ENCODE measurements at places on chromosomes 3 and 15.

DNA sequence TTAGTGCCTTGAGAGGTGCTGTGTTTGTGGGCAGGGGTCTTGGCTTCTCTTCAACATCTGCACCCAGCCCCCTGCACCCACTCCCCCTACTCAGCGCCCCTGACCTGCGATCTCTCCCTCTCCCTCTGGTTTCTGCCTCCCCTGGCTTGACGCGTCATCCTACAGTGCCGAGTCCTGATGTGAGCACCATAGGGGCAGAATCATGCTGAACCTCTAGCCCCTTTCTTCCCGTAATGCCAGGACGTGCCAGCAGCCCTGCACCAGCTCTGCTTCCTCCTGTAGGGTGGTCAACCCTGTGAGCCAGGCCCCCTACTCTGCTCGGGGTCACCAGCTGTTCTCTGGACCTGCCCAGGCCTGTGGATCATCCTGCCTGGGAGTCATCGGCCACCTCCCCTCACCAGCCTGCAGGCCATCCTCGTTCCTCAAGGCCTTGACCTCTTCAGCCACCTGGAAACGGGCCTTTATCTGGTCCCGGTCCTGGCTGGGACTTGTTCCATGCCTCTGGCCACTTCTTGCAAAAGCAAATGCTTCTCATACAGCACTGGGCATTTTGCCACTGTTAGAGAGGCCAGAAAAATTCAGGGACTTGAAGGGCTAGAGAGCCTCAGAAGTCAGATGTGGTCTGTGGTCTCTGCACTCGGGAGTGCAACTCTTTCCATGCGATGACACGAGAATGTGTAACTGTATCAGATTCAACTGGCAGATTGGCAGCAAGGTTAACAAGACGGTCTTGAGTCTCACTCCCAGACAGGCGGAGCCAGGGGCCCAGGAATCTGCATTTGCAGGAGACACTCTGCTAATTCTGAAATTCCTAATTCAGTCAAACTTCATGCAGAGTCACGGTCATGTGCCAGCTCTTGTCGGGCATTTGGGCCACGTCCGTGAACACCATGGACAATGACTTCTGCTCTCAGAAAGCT, 16.7 kb upstream of the KLF15 start:
- no peak for DNase-seq

DNA sequence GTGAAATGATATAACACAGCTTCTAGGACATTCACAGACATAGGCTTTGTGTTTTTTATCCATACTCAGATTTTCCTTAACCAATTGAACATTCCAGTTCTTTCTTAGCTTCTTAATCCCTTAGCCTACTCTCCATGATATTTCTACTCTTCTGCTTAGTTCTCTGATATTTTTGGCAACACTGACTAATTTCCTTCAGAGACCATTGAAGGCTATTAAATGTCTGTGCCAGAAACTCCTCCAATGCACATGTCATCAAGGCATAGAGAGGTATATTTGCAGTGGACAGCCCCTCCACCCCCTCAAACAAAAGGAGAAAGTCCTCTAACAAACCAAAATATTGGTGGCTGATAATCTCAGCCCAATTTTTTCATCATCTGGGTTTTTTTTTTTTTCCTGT, 105.9 kb upstream of the TSC22D2 start:
- no peak for DNase-seq

DNA sequence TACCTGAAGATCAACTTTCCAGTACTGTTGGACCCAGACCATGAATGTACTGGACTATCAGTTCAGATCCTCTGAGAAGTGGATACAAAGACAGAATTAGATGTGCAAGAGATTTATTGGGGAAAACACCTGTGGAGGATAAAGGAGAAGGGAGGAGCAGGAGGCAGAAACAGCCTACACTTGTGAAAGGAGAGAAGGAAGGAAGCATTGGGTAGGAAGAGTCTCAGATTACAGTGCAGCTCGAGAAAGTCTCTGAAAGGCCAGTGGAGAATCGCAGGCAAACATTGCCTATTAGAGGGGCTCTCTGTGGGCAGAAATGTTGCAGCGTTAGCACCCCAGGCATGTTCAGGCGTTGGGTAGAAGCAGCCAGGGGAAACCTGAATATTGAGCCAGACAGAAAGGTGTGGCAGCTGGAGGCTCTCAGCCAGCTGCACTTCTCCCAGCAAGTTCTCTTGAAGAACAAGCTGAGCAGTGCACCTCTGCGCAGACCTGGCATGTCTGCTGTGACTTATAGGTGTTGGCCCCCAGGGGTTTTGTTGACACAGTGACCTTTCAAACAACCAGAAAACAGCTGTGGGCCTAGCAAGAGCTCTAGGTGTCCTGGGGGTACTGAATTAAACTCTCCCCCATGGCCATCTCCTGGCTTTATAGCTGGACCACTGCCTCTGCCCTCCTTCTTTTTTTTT, 7.0 kb downstream of the CHST14 start:
- no peak for DNase-seq

DNA sequence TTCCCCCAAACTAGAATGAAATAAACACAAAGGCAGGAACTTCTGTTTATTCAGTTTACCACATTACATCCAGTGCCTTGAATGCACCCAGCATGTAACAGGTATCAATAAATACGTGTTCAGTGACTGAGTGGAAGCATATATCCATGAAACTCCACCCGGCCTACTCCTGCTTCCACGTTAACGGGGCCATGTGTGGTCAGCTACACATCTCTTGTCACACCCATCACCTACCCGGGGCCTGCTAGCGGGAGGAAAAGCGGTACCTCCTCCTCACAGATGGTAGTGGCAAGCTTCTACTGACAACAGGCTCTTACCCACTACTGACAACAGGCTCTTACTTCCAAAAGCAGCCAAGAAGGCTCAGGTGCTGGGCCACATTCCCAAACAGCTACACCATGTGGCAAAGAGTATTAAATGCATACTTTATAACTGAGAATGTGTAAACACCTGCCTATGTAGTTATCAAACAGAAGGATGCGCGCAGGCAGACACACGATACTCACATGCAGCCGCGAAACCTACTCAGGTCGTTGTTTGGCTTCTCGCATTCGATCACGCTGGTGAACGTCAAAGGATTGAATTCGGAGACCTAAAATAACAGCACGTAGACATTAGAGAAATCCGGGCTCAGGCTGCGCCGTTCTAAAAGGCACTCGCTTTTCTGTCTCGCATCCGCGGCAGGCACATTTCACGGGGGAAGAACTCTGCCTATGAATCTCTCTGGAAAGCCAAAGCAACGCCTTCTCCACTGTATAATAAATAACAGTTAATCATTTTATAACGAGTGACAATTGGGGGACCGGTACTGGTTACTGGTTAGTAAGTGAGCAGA, 127.4 kb downstream of the ATP10A start:
- no peak for DNase-seq

- DNase-seq, result no peak
Measured at GRCh38 chr15:65132878-65133547, 595 bp downstream of the PDCD7 start.

DNA sequence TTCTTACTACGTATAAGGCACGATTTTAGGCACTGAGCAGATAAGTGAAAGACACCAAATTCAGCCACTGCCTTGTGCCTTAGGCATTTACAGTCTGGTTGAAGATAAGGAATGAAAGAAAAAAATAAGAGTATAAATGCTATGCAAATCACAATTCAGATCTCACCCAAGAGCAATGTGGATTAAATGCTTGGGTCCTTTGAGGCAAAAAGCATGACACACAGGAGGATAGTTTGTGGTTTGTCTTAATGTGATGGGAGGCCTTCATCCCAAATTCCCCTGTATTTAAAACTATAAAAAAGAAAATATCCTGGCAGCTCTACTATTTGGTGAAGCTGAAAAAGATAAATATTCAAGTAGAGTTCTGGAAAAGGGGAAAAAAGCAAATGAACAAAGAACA, 79.8 kb downstream of the TGFBR2 start:
- no peak for DNase-seq

- DNase-seq, result no peak
Measured at GRCh38 chr3:132539681-132540080, 57.4 kb upstream of the ACKR4 start.

DNA sequence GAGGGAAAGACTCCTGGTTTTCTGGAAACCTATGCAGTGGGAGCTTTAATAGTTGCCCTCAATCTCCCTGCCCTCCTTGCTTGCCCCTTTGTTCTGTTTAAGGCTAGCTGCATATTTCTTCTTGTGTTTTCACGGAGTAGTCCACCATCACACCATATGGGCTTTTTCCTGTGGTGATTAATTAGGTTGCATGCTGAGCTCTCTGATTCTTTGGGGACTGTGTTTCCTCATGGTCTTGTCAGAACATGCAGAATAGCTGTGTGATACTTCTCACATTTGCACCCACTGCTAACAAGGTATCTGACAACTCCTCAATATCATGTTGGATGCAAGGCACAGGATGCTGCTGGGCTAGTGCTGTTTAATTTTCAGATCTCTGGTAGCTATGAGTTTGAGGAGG, 139.6 kb downstream of the PTPRG start:
- no peak for DNase-seq

GRCh38 chr3:98376631-98377030, 13.8 kb upstream of the OR5K3 start:
- no peak for DNase-seq

DNA sequence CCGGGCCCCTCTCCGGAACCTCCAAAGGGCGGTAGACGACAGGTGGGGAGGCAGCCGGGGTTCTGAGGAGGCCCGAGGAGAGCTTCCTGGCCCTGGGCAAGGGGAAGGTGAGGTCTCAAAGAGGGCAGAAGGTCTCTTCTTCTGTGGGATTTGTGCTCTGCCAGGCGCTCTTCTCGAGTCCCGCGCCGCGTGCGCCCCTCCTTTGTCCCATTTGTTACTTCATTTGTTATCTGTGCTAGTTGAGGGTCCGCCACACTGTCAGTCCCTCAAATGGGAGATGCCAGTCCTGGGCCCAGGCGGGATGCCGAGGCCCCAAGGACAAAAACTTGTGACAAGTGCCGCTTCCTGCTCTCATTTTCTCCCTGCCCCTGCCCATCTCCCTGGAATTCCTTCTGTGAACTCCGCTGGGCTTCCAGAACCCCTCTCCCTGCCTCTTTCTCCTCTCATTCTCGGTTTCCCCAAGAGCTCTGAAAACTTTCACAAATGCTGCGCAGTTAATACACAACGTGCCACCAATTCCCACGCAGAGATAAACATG, 1.5 kb downstream of the ST8SIA2 start:
- DNase-seq, result no peak

DNA sequence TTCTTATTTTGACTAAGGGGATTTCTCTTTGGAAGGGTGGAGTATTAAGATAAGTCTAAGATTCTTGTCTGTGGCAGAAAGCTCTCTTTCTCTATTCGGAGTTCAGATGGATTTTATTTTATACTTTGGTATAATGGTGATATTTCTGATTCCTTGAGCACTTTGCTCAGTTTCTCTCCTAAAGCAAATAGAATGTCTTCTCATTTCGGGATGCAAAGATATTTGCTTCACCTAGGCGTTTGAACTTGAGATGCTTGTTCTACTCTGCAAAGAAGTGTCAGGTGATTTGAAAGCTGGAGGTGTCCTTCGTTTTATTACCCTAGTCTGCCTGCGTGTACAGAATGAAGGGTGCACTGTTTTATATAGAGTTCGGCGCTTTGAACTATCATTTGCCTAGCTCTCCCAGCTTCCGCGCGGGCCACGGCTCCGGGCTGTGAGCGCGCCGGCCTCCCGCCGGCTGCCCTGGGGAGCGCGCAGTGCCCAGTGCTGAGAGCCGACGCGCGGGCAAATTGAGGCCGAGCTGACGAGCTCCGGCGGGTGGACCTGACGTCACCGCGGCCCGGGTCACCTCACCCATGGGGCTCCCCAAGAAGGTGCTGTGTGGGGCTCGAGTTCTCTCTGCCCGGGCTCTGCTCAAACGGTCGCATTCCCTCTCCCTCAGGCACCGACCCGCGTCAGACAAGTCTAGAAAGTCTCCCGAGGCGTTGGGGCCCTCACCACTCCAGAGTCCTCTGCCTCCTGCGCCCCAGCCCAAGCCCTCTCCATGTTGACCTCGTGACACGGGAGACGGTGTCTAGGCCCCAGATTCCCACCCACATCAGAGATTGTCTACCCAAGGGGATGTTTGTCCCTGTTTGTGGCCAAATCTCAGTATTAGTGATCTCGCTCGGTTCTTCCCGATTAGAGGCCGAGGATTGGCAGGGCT, 7.5 kb downstream of the SOX2 start:
- peak; percentile 76 for DNase-seq

DNA sequence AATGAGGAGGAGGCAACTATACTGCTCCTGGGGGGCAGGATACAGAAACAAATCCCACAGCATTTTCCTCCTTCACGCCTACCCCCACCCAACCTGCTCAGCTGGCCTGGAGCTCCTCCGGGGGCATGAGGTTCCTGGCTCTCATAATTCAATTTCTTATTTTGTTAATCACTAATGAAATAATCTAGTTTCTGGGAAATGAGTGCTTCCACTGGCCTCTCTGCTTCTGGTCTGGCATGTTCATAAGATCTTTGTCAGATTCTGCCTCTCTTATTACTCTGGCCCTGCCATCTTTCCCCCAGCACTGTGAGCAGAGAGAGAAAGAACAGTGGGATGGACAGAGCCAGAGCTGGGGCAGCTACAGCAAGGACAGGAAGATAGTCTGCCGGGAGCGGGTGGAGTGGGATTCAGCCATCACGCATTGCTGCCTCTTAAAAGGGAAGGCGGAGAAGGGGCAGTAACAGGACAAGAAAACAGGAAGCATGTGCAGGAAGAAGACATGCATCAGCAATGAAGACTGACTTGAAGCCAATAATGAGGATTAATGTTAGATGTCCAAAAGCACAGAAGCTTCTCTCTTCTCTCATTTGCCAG, 13.6 kb downstream of the RPAP1 start:
- DNase-seq, result no peak

GRCh38 chr15:78469031-78469430, 31.0 kb downstream of the IREB2 start:
- no peak for DNase-seq

- peak; percentile 10 for DNase-seq
Measured at GRCh38 chr3:170012683-170013400, 25.0 kb upstream of the GPR160 start.

- DNase-seq, result no peak
Measured at GRCh38 chr15:78007964-78008886, 69.3 kb downstream of the TBC1D2B start.

GRCh38 chr3:143443851-143444331, 324.3 kb downstream of the CHST2 start:
- DNase-seq, result no peak

DNA sequence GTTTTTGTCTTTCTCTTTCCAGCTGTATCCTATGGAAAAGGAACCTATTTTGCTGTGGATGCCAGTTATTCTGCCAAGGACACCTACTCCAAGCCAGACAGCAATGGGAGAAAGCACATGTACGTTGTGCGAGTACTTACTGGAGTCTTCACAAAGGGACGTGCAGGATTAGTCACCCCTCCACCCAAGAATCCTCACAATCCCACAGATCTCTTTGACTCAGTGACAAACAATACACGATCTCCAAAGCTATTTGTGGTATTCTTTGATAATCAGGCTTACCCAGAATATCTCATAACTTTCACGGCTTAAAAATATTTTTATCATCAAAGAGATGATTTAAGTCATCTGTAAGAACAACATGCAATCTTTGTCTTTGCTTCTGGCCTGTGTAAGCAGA, 44.9 kb upstream of the PARP14 start:
- no peak for DNase-seq
